ENCODE measurements at places on chromosomes 7 and 10.

DNA sequence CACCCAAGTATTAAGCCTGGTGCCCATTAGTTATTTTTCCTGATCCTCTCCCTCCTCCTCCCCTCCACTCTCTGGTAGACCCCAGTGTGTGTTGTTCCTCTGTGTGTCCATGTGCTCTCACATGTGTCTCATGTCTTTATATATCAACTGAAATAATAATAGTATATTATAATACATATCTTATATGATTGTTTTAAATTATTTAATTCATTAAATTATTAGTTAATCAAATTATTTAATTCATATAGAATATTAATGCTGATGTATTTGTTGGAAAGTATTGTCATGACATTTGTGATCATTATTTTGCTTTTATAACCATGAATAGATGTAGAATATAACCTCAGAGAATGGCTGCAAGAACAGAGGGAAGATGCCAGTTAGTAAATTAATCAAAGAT is 647.5 kb downstream of the SORCS3 start:
- no peak for DNase-seq

DNA sequence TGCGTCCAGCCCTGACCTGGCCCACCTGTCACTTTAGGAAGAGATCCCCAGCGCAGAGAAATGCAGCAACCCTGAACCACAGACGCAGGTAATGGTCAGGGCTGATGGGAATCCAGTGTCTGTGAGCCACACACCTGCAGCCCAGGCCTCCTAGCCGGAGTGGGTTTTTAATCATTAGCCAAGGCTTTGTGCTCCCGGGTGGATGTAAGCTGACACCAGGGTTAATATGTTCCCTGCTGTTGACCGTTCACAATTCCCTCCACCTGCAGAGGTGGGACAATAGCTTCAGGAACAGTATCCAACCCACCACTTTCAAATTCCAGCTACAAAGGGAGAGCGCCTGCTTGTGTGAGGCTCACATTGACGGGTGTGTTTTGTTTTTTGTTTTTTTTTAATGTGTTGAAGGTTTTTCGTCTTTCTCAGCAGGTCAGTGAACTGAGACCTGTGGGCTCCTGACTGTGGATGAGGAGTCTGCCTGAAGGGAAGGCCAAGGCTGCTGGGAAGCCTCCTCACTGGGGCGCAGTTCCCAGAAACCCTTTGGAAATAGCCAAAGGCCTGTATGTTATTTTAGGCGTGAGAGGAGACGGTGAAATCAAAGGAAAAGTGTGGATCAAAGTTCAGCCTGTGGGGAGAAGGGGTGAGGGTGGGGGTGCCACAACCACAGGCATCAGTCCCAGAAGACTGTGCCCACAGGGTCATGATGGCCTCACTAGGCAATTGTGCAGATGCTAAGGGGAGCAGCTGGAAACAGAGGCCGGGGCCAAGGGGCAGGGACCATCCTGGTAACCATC is 111.1 kb downstream of the TNS3 start:
- DNase-seq, result no peak

DNA sequence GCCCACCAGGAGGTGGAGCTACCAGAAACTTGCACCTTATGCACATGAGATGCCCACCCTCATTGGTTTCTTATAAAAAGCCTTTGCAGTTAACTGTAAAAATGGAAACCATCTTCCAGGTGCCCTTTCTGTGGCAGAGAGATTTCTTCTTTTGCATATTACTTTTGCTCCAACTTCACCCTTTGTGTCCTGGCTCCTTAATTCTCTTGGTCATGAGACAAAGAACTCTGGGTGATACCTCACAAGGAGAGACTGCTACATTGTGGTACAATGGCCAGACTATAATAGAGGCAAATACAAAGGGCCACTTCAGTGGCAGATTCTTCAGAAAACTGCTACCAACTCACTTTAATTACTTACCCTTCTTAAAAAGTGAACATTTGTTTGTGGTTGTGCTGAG is 76.4 kb upstream of the PTER start:
- no peak for DNase-seq

- no peak for DNase-seq
These were observed 163.2 kb upstream of the MDFIC start for GRCh38 chr7:114758661-114759227.

- no peak for DNase-seq
These were observed 688 bp downstream of the ORAI2 start for GRCh38 chr7:102434039-102434486.

DNA sequence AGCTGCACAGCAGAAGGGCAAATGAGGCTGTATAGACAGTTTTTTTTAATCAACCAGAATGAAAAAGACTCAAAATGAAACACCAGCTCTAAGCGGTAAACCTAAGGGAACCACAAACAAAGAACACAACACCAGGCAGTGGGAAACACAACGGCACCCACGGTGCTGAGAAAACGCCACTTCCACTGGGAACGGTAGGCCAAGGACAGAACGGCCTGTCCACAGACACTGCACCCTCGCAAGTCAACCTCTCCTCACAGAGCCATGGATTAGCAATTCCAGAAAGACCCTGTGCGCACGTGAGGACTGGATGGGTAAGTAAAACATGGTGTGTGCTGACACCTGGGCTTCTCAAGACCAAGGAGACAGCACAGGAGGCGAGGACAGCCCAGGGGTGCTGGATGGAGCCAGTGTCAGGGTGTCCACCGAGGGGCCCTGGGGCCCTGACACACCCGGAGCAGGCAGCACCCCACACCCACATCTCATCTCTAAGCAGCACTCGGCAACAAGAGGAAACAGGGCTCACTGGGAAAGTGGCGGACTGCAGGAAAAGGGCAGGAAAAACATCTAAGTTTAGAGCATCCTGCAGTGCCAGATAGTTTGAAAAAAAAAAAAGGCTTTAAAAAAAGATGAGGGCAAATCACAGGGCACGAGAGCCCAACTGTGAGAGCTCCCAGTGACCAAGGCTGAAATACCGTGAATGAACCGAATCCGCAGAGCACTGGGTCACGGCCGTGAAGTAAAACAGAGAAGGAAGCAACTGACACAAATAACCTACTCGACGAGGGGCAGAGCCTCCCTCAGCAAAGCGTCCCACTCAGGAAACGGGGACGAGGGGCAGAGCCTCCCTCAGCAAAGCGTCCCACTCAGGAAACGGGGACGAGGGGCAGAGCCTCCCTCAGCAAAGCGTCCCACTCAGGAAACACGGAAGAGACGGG is 120.2 kb downstream of the MAD1L1 start:
- no peak for DNase-seq

GRCh38 chr7:40463446-40463845 is 328.6 kb downstream of the SUGCT start:
- DNase-seq, result no peak

- no peak for DNase-seq
These were observed 52.8 kb upstream of the ANAPC16 start for GRCh38 chr10:72162978-72163377.

DNA sequence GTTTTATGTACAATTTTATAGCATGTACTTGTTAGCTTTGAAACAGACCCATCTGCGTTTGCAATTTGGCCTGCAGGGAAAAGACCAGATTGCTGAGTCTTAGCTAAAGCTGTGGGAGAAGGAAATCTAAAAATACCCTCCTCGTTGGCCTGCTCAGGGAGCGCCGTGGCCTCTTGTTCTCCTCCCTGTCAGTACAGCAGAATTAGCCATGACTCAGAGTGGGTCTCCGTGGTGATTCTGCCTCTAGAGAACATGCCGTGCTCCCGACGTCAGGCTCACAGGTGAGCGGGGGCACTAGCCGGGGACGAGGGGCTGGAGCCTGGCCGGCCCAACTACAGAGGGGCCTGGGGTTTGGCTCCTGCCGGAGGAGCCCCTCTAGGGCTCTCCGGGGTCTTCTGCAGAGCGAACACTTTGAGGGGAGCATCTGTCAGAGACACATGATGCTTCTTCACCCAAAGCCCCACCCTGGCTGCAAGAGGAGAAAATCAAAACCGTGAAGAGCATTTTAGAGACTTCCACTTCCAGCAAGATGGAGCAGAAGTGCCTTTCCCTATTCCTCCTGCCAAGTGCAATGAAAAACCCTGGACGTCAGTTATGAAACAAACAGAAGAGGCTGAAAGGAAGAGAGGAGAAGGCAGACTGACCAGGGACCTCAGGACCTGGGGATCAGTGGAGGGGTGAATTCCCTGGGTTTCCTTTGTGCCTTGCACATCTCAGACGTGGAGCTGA is 98.9 kb downstream of the LHPP start:
- DNase-seq, result no peak

DNA sequence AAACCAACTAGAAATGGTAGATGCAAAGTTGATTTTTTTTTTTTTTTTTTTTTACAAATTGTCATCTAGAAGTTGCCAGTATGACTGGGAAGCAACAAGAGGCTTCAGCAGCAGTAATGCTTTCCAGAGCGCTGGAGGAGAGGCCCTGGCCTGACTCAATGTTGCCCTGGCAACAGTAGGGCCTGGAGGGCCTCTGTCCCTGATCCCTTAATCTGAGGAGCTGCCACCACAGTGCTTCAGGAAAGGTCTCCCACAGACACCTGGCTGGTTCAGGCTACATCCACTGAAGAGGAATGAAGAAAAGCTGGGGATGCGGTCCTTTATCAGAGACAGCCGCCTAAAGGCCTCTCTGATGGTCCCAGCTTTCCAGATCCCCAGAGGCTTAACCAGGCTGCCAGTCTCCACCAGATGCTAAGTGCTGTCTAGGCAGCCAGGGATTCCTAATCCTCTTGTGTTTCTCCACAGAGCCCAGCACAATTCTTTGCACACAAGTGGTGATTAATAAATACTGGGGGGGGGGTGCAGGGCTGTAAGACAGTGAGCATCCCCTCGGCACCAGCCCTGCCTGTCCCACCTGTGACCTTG is 33.7 kb downstream of the ZNF777 start:
- DNase-seq, result no peak

GRCh38 chr10:95411635-95412034 is 120.8 kb upstream of the PDLIM1 start:
- no peak for DNase-seq

- DNase-seq, result no peak
These were observed 19.8 kb upstream of the COL1A2 start for GRCh38 chr7:94374721-94375566.

DNA sequence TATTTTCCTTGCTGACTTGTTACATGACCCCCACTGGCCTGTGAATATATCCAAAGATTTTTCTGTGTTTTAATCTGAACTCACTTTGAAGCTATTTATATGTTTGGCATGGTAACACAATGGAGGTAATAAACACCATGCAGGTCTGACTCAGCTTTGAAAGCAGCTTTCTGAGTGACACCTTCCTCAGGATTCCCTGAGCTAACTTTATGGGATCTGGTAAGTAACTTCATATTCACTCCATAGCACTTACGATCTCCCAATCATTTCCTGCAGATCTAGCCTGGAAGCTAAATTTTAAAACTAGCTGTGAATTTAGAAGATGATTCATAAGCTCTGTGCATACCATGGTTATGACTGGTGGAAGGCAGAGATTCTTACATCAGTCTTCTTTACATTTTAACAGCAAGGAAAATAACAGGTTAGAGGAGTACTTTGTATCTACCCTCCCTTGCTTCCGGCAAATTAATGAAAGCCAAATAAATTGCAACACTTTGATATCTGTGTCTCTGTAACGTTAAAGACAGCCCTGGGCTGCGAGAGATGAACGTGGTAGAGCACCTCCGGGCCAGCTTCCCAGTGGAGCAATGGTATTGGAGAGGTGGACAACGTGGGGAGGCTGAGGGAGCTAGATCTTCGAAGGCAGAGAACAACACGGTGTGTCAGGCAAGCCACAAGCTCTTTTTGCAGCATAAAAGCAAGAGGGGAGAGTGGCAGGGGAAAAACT is 170.2 kb upstream of the KLF14 start:
- no peak for DNase-seq

GRCh38 chr10:63266391-63267316 is 133.5 kb downstream of the NRBF2 start:
- DNase-seq, result no peak

DNA sequence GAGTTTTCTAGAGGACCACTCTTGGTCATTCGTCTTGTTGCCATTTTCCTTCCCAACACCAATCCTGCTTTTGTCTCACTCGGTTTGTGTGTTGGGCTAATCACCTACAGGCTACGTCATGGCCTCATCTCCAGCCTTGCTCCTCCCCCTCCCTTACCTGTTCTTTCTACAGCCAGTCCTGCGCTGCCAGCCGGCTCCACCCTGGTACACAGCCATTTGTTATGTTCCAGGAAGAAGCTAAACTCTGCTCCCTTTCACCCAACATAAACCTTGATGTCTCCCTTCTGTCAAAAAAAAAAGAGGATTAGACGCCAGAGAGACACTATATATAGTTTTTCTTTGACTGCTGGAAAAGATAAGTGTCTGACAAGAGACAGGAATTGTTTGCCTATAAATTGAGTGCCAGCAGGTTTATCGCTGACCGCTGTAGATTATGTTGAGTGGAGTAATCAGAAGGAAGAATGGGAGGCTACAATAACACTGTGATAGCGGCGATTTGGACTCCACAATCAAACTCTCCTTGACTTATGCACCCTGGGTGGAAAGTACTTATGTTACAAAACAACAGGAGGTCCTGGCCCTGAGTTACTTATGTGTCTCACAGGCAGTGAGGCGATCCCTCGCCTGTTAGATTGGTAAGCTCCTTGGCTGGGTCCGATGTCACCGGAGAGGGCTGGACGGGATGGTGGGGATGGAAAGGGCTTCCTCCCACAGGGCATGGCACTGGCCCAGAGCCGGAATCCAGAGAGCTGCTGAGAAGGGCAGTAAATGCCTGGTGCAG is 171.3 kb upstream of the BMPER start:
- DNase-seq, result no peak

- DNase-seq, result no peak
These were observed 162.7 kb downstream of the AVL9 start for GRCh38 chr7:32658034-32658433.
